ENCODE measurements at places on chromosomes 13 and 19.

DNA sequence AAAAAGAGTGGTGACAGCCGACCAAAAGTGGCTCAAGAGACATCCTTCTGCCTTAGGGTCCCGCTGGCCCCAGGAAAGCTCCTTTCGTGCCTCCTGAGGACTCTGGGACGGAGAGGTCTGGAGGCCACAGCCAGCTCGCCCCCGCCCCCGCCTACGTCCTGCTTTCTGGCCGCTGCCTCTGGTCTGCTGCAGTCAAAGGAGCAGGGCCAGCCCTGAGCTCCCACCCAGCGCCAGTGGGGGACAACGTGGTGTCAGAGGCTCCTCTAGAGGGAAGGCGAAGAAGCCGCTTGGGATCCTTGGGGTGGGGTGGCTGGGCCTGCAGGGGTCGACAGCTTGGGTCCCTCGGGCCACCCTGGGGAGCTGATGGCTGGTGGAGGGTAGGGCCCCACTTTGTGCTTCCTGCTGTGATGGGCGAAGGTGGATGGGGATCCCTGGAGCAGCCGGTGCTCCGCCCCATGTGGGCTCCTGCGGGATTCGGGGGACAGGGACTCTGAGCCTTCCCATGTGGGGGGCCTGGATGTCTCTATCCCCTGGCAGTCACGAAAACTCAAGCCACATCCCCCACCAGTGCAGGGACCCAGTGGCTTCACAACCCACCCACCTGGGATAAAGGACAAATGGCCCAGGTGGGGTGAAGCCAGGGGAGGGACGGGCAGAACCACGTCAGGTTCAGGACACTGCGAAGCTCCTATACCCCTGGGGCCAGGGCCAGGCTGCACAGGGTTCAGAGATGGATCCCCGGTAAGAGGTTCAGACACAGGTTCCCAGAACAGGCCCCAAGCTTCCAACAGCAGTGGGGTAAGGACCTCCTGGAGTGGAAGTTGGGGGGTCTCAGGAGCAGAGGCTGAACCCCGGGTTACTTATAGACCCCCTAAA lies 9.0 kb upstream of the DIRAS1 start:
- DNase-seq, result no peak

DNA sequence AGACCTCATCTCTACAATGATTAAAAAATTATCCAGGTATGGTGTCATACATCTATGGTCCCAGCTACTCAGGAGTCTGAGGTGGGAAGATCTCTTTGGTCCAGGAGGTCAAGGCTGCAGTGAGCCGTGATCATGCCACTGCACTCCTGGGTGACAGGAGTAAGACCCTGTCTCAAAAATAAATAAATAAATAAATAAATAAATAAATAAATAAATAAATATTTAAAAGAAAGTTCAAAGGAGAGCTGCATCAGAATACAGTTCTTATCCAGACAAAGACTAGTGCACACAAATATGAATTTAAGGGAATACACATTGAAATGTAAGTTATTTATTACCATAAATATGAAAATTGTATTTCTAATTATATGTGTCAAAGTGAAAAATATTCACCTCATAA lies 624.9 kb downstream of the SLITRK6 start:
- no peak for DNase-seq

DNA sequence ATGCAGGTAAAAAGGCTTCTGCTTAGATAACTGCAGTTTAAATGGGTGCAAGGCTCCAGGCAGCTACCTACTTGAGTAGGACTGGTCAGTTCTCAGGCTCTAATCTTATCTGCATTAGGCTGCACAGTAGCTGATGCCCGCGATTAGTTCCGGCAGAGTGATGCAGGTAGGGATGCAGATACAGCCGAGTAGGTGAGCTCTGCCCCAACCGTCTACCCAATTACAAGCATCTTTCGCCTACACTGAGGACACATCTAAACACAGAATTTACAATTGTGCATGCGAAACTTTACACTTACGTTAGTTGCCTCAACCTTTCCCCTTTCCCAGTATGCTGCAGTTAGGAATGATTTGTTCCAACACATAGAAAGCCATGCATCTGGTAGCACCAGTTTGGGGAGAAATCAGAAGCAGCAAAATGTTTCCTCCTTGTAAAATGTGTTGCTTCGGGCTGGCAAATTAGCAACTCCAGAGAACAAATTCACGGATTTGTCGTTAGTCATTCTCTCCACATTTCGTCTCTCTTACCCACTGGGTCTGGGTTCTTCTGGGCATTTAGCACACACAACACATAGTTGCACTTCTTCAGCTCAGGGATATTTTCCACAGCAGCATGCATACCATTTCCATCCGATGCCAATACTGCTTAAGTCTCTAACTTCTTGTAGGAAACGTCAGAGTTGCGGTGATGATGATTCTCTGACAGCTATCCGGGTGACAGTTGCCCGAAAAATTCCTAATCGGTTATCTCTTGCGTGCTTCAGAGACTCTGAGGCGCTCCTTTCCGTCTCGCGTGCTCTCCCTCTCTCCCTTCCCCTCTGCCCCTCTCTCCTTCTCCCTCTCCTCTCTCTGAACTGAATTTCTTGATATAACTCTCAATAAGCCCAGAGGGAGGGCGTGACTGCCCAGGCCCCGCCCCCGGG lies at the start of gene PCDH9:
Gene PCDH9, minus strand, starts transcription at position 856 of the 923 bp plus-strand sequence. CDS start 1,896 bp downstream, outside the sequence.
- DNase-seq, result no peak

DNA sequence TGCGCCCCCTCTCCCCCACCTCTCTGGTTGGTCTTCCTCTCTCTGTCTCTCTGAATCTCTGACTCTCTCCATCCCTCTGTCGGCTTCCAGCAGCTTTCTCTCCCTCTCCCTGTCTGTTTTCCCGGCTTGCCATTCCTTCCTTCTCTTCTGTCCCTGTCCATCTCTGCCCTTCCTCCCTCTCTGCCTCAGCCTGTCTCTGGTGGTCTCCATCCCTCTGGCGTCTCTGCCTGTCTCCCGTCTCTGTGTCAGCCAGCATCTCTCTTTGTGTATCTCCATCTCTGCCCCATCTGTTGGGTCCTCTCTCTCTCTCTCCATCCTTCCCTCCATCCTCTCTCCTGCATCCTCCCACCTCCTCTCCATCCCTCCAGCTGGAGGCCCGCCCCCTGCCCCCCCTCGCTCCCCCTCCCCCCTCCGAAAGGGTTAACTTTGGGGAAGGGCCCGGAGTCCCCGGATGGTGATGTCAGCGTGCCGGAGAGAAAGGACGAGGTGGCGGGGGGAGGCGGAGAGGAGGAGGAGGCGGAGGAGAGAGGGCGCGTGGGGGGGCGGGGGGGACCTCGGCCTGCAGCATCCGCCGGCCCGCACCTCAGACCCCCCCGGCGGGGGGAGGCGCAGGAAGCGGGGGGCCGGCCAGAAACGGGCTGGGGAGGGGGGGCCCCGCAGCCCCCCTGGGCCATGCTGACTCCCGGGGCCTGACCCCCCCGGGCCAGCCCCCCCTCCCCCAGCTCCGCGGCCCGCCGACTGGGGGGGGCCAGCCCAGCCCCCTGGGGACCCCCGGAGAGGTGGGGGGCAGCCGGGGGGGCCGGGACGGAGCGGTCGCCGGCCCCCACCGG lies at the start of gene BRSK1:
Gene BRSK1, plus strand, starts transcription at position 450 of the 830 bp plus-strand sequence. CDS start 446 bp downstream, outside the sequence.
- DNase-seq, result peak; percentile 38

GRCh38 chr19:52391135-52391534 lies 6.5 kb upstream of the ZNF528 start:
- no peak for DNase-seq

- DNase-seq, result no peak
Measured at GRCh38 chr13:35163674-35164073, 221.6 kb downstream of the NBEA start.

DNA sequence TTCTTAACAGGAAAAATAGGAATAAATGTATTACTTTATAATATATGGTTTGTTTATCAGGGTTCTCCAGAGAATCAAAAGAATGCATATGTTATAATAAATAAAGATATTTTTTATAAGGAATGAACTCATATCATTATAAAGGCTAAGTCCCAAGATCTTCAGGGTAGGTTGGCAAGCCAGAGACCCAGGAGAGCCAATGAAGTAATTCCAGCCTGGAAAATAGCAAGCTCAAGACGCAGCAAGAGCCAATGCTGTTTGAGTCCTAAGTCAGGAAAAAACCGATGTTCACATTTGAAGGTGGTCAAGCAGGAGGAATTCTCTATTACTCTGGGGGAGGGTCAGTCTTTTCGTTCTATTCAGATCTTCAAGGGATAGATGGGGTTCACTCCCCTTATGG lies 490.0 kb downstream of the PCDH20 start:
- no peak for DNase-seq

DNA sequence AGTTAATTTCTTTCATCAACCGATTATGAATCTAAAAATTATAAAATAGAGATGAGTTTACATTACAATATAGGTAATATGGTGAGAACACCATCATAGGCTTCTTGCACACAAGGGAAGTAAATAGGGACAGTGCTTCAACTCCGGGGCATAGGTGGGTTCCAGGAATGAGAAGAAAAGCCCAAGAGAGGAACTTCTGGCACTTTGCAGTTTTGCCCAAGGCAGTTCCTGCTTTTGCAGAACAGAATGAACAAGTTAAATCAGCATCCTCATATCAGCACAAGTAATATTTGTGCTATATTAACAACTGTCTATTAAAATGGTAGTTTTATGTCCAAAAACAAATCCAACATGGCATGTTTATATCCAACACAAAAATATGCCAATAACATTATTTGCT lies 60.1 kb downstream of the DACH1 start:
- DNase-seq, result no peak

DNA sequence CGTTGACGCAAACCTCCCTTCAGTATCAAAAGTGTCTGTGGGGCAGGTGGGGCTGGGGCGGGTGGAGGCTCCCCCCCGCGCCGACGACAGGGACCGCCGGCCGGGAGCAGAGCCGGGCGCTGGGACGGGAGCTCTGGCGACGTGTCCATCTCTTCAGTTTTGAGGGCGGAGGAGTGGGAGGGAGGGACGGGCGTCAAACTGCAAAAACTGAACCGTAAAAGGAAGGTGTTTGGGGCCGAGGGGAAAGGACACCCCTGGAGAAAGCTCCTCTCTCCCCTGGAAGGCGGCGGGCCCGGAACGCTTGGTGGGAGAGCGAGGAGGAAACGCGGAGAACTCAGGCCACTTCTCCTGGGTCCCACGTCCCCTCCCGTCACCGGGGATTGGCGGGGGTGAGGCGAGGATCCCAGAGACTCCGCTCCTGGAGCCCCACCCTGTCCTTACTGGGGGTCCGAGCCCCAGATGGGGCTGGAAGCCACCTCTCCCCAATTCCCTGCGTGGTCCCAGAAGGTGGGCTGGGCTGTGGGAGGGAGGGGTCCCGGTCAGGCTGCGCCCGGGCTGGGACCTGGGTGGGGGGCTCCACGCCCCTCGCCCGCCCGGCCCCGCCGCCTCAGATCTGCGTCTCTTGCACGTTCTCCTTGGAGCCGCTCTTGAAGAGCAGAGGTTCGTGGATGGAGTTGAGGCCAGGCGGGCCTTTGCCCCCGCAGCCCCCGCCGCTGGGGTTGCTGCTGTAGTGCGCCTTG lies 3.4 kb upstream of the ASPDH start:
- DNase-seq, result no peak

GRCh38 chr19:46030812-46031550 lies 8.1 kb upstream of the PGLYRP1 start:
- DNase-seq, result no peak

GRCh38 chr19:53091413-53092254 lies 11.6 kb downstream of the ZNF160 start:
- no peak for DNase-seq

DNA sequence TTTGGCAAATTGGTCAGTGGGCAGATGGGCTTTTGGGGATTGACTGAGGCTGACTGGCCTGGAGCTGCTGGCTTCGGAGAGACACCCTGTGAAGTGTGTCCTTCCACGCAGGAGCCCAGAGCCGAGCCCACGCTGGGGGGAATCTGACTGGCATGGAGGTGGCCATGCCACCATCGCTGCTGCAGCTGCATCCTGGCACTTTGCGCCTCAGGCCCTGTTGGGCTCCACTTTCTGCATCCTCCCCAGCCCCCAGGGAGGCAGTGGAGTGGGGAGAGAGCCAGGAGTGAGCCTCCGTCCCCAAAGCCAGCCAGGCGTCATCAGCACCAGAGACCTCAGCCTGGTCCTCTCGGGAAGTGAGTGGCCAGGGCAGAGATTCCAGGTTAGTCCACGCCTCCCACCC lies 17.0 kb upstream of the NCCRP1 start:
- no peak for DNase-seq

DNA sequence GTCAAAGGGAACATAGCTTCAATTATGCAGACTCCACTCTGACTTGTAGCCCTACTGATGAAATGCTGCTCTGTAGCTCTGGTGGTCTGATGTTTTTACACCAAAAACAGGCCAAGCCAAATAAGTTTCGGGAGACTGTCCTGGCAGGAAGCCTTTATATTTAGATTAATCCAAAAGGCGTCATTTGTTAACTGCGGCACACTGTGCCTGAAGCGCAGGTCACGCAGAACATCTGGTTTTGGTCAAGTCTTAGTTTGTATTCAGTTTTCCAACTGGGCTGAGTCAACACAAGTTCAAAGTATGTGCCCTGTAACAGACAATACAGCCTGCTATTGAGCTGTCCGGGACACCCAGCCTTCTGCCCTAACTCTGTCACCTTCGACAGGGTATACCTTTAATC lies 154.6 kb upstream of the IPO5 start:
- DNase-seq, result no peak

DNA sequence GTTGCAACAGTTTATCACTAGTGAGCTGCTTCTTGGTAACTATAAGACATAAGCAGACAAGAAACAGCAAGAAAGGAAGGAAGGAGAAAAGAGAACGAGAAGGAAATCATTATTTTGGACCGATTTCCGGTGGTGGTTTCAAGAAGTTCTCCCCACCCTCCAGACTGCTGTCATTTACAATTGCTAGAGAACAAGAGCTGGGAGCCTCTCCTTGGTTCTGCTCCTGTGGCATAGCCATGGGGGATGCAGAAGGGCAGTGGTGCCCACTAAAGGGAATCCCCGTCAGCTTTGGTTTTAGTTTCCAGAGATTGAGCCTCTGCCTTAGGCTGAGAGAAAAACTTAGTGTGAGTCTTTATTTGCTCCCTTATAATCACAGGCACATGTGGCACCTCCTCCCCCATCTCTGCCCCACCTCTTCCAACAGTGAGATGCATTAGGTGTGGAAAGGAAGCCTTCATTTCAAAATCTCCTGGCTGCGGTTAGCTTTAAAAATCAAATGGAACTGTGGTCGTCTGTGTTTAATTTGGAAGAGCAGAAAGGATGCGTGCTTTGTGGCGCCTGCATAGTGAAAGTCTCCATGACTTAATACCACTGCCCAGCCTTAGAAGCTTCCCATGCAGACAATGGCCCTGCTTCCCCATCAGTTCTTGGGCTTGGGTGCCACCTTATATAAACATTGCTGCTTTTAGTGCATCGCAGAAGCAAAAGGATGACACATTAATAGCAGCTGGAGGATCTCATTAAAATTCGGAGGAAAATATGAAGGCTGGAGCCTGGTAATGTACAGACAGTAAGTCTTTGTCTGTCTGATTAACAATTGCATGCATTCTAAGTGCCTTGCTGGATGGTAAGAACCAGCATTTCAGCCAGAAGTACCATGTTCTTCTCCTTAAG lies 25.0 kb downstream of the LRCH1 start:
- no peak for DNase-seq

DNA sequence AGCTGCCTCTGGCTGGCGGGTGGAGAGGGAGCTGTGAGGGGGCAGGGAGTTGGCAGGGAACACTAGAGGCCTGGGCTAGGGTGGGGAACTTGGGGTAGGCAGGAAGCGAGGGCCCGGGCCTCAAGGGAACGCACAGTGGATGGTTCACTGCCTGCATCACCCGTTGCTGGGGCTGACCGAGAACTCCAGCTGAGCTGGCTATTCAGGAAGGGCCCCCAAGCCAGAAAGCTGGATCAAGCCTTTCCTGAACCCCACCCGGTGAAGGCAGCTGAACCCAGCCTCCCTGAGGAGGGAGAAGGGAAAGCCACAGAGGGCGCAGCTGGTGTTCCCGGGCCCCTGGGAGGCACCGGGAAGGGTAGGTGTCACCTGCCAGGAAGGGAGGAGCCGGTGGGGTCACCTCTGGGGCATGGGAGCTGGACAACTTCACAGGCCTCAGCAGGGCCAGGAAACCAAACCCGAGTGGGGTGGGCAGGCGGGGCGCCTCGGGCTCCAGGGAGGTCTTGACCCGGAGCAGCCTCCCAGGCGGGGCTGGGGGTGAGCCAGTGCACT lies 13.9 kb downstream of the PALM start:
- DNase-seq, result no peak
